CD4-positive, alpha-beta T cell treated with Interleukin-6 at 100 ng/mL for 8 hours (primary cell): ENCODE measurements at places on chromosomes 5 and 9.

DNA sequence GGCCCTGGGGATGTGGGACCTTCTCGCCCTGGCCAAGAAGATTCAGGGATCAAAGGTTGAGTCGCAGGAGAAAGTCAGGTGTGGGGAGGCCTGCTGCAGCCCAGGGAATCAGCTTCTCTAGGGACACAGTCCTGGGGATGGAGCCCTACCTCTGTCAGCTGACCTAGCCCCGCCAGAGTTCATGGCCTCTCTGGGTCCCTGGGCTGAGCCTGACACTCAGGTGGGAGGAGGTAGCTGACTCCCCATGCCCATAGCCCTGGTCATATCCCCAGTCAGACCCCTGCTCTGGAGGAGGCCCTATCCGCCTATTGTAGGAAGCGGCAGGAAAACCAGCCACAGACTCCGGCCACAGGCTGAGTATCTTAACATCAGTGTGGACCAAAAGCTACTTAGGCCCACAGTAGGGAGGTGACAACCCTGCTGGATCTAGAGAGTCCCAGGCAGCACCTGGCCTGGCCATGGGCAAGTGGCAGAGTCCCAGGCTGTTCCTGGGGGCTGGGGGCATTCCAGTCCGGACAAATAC is 15.0 kb upstream of the MRNIP start:
- no peak for DNase-seq

DNA sequence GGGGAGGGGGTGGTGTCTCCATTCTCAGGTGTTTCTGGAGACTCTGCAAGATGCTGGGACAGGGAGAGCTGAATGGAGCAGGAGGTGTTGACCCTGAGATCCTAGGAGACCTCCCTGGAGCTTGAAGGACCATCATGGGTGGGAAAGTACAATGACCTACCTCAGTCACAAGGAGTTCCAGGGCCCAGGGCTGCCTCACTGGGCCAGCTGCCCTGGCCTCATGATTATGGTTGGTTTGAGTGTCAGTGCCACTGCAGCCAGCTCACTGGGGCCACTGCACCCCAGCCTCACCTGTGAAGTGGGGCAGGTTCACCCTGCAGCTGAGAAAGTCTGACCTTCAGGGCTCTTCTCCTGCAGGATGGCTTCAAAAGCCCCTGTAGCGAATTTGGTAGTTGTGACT is 372.5 kb downstream of the IRX2 start:
- DNase-seq, result no peak

- DNase-seq, result no peak
These were observed 470.4 kb downstream of the ZSWIM6 start for GRCh38 chr5:61802456-61802855.

DNA sequence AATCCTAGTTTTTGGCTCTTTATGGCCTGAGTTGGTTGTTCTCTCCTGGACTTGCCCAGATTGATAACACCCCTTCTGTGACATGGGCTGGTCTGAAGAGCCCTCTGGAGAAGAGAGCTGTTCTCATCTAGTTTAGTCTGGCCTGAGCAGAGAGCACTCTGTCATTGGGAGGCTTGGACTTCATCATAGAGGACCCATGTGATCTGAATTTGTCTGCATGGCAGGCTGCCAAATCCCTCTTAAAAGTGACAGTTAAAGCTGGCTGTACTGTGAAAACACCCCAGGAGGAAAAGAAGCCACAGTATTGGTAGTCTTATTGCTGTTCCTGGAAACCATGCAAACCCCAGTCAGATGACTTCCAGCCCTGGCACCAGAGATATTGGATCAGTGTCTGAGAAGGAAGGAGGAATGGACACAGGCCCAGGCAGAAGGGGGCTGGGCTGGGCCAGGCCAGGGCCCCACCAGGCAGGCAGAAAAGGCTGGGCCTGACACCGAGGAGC is 3.7 kb upstream of the WDR31 start:
- DNase-seq, result no peak

GRCh38 chr5:17234374-17234773 is 16.9 kb downstream of the BASP1 start:
- DNase-seq, result no peak

- no peak for DNase-seq
These were observed 7.4 kb upstream of the AMACR start for GRCh38 chr5:34015120-34015822.

- peak; percentile 58 for DNase-seq
These were observed at the start of gene ABLIM3 for GRCh38 chr5:149141224-149141956. ABLIM3 (plus strand) TSS chr5:149141493; CDS start chr5:149142096, 603 bp downstream.

DNA sequence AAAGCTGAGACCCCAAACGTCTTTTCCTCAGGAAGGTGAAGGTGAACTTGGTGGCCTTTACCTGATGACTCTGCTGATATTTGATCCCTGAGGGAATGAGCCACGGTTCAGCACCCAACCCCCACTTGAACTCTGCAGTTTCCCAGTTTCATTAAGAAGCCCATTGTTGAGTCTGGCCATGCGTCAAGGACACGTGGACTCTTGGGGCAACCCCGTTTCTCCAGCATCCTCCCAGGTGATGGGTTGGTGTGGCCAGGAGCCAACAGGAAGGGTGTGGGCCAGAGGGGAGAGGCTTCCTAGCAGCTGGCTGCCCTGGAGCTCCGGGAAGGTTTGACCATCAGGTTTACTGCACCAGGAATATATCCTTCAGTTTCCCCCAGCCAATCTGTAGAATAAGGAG is 59.5 kb upstream of the GNE start:
- no peak for DNase-seq

DNA sequence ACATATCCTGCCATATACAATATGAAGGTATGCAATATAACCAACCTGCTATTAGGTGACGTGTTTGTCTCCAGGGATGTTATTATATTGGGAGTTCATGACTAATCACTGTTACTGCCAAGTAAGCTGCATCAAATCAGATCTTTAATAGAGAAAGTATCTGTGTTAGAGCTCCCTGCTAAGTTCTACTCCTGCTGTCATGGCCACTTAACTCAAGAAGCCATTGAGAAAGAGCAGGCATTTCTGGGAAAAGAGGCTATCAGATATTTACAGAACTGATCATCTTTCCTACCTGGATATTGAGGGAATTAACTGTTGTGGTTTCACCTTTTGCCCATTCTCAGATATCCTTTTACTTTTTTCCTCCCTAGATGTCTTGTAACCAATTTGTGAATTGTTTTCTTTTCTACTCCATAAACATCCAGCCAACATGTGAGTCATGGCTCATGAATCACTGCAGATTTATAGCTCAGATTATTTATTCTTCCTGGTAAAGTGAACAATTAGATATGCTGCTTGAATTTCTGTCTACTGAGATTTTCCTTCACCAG is 634.8 kb upstream of the FAM174A start:
- no peak for DNase-seq

DNA sequence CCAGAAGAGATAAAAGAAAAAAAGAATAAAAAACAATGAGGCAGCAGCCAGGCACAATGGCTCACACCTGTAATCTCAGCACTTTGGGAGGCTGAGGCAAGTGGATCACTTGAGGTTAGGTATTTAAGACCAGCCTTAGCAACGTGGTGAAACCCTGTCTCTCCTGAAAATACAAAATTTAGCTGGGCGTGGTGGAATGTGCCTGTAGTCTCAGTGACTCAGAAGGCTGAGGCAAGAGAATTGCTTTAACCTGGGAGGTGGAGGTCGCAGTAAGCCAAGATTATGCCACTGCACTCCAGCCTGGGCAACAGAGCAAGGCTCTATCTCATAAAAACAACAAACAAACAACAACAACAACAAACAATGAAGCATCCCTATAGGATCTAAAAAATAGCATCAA is 121.5 kb downstream of the HMHB1 start:
- no peak for DNase-seq
